ENCODE measurements at places on chromosomes 1 and 21.

DNA sequence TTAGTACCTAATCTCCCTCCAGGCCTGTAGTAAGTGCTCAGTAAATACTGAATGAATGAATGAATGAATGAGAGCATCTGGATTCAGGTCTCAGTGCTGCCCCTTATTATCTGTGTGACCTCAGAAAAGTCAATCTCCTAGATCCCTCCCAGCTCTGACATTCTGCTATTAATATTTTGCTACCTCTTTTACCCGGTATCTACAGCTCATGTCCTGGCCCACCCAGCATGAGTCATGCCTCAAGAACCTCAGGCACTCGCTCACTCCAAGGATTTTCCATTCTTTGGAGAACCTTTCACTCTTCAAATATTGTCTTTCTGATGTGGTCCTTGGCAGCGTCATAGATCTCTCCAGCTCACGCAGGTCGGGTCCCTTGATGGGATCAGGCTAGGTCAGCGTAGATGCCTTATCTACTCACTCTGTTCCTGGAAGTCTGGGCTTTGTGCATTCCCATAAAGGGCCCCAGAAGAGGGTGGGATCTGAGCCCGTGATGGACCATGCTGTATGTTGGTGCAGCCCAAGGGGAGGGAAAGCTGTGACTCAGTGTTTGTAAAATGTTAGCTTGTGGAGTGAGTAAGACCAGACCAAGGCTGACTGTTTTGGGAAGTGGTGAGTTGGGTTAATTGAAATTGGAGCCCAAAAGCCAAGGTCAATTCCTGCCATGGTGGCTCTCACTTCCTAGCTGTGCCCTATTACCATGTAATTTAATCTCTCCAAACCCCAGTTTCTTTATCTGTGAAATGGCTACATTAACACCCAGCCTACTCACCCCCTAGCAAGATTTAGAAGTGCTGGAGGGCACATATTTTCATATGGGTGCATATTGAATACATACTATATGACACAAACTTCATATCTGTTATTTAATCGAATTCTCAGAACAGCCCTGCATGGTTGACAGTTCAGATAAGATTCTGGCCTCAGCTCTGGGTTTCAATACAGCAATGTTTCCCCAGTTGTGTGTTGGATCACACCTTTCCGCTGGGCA is 214.1 kb upstream of the USP24 start:
- DNase-seq = peak; percentile 88

DNA sequence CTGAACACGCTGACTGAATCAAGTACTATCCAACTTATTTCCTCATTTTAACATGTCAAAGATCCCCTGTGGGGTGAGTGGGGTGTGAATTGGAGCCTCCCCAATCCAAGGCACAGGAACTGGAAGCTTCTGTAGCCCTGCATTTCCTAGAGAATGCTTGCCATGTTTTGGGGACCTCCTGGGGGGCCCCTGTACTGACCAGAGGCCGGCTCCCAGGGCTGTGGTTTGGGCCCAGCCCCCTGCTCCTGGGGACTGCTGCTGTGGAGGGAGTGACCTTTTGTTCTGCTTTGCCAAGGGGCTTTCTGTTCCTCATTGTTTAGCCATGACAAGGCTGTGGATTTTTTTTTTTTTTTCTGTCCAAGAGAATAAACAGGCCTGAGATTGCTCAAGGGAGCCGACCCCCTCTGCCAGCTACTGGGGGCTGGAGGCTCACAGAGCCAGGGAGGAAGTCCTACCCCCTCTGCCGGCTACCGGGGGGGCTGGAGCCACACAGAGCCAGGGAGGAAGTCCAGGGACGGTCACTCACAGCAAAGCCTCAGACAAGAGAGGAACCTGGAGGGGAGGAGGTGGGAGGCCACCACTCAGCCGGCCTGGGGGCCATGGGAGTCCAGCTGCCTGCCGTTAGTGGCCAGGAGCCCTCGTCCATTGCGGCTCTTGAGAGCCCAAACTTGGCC is 17.4 kb downstream of the TNFRSF1B start:
- peak; percentile 81 for DNase-seq

- no peak for DNase-seq
Observed at GRCh38 chr1:173444757-173445156, 32.4 kb upstream of the PRDX6 start.

DNA sequence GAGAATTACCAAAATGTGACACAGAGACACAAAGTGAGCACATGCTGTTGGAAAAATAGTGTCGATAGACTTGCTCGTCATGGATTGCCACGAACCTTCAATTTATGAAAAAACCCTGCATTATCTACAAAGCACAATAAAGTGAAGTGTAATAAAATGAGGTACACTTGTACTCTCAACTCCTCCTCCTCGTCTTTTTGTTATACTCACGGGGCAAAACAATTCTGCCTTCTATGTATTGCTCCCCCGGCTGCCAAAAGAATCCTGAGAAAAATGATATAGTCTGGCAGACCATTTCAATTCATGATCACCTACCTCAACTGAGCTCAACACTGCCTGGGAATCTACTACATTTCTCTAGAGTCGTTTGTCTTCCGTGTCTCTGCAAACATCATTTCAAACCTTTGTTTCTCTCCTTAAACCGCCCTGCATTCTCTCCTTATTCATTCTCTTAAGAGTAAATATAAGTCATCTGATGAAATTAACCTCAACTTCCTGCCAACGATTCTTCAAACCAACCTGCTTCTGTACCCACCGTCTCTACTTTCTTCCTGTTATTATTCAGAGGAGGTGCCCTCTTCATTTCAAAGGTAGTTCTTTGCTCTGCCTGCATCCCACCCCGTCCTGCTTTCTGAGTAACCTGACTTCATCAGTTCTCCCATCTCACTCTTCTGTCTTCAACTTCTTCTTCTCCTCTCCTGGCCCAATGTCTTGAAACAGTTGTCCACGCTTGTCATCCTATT is 12.9 kb upstream of the IL19 start:
- no peak for DNase-seq

GRCh38 chr1:153040950-153041631 is at the start of gene SPRR2D:
SPRR2D (minus strand) TSS chr1:153041120; CDS start chr1:153040346, 774 bp downstream.
- no peak for DNase-seq

GRCh38 chr1:201357636-201358348 is 19.7 kb downstream of the TNNT2 start:
- DNase-seq = no peak

- DNase-seq = peak; percentile 12
Observed at GRCh38 chr1:15681349-15682292, 2.5 kb upstream of the PLEKHM2 start.

DNA sequence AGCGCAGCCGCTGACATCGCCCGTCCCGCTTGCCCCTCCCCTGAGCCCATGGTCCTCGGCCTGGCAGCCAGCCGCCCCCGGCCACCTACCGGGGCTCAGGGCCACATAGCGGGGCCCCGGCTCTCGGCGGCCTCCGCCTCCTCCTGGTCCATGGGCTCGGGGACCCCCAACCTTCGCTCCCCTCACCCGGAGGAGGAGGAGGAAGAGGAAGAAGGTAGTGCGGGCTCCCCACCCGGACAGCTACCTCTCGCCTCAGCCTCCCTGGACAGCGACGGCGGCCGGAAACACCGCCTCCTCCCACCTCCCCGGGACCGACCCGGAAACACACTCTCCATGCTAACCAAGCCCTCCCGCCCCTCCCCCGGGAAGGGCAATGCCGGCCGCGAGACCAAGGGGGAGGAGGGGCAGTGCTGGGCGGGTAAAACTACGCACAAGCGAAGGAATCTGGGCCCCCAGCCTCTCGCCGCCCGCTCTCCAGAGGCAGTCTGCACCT is at the start of gene KIAA0319L:
KIAA0319L (minus strand) TSS at position 286 of the 493 bp plus-strand sequence. CDS start 2,912 bp downstream, outside the sequence.
- peak; percentile 36 for DNase-seq

GRCh38 chr1:234647245-234647644 is 37.3 kb upstream of the IRF2BP2 start:
- DNase-seq = no peak

- peak; percentile 21 for DNase-seq
Observed at GRCh38 chr1:178530037-178530402, 17.1 kb downstream of the TEX35 start.

DNA sequence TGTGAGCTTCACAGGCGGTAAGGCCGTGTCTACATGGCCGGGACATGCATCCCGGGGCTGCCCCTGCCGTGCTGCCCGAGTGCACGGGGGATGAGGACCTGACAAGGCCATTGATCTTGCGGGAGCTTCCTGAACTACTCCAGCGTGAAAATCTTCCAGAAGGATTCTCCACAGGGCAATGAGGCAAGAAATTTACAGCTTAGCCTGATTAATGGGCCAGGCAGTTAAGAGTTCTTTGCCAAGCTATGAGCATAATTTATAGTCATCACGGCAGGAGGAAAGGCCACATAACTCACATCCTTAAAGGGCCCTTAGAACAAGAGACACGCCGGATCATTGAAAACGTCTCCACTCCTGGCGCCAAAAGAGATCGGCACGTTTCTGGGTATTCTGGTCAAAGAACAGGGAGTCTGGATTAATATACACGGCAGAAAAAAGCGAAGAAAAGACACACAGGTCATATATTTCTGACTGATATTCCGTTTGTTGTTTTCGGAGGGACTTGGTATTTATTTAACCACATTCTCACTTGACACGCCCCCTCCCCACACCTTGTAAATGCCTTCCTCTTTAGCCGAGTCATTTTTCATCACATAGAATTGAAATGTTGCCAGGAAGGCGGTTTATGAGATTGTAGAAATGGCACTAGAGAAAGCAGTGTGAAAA is 180.5 kb downstream of the DYRK1A start:
- no peak for DNase-seq

DNA sequence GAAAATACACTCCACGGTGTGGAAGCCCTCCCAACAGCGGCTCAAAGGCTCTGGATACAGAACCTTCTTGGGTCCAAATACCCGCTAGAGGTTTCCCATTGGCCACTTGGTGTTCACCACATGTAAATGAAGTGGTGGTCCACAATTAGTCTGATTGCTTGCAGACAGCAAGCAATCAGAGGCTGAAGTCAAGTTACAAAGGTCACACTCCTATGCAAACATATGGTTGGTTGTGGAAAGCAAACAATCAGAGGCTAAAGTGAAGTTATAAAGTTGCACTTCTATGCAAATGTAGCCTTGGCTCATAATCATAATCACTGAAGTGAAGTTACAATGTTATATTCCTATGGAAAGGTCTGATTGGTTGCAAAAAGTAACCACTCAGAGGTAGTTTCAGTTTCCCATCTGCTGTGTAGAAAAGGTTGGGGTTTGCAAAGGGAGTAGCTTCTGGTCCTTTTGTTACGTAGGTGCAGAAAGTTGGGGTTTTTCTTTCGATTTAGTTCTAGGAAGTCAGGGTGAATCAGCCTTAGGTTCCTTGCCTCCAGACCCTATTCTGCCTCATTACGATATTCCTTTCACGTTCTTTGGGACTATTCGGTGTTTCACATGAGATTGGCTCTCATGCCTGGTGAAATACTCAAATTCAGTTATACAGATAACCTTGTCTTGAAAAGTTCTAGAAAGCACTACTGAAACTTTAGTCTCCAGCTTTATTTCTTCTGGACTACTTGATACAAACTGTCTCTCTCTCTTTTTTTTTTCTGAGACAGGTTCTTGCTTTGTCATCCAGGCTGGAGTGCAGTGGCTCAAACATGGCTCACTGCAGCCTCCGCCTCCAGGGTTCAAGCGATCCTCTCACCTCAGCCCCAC is 36.7 kb upstream of the MTF2 start:
- no peak for DNase-seq

GRCh38 chr1:156502391-156502893 is 1.9 kb upstream of the MEF2D start:
- no peak for DNase-seq

GRCh38 chr1:100538913-100539835 is 1.2 kb downstream of the GPR88 start:
- DNase-seq = no peak

DNA sequence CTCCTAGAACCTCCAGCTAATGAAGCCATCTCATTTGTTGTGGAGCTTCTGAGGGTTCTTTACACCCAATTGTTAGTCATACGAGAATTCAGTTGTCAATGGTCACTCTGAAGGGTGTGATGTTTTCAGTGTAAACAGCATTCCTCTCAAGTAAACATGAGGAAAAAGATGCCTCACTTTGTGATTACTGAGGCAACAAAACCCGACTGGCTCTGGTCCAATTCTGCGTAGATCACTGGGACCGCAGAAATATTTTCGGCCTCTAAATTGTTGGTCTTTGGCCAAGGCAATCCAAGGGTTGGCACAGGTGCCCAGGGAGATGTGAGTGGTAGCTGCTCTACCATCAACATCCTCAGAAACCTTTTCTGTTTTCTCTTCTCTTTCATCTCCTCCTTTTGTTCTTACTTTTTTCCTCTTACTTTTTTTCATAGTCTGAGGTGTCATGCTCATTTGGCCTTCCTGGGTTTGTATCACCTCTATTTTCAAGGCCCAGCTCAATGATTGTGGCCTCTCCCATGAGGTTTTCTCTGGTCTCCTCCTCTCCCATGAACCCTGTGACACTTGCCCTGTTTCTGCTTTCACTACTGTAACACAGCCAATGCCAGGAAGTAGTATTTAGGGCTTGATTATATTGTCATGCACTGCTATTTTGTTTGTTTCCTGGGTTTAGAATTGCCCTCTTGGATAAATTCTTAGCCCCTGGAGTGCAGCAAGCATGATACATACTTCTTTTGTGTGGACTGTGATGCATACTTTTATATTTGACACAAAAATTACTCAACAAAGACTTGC is 221.9 kb downstream of the TNR start:
- DNase-seq = no peak

DNA sequence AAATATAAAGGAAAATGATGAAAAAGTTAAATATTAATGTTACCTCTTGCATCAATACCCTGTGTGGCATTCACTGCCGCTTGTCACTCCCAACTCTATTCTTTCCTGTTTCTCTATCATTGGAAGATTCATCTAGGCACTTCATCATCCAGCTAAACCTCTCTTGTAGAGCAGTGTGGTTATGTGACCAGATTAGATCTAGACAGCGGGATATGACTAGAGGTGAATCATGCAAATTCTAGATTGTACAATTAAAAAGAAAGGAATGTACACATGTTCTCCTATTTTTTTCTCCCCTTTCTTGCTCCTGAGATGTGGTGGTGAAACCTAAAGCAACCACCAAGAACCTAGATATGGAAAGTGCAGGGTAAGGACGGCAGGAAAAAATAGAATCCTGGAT is 174.1 kb downstream of the LBR start:
- no peak for DNase-seq

DNA sequence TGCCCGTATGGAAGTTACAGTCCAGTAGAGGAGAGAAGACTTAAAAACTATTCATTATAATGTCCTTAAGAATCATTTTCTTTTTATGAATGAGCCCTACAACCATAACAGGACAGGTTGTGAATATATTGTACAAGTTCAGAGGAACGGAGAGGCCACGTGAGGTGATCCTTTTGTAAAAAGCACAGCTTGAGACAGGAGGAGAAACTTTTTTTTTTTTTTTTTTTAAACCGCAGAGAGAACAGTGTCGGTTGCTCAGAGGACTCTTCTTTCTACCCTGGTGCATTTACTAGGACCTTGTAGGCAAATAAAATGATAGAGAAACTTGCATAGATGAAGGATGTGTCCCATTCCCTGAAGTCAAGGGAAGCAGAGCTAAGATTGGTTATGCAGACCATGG is 32.1 kb downstream of the DYRK1A start:
- DNase-seq = no peak

All from fibroblast of gingiva (primary cell).